ENCODE measurements at places on chromosomes 7 and 10.

GRCh38 chr10:23351926-23352519 is 7.4 kb upstream of the C10orf67 start:
- no peak for DNase-seq

GRCh38 chr7:148727501-148728278 is 29.0 kb downstream of the CUL1 start:
- DNase-seq, result no peak

DNA sequence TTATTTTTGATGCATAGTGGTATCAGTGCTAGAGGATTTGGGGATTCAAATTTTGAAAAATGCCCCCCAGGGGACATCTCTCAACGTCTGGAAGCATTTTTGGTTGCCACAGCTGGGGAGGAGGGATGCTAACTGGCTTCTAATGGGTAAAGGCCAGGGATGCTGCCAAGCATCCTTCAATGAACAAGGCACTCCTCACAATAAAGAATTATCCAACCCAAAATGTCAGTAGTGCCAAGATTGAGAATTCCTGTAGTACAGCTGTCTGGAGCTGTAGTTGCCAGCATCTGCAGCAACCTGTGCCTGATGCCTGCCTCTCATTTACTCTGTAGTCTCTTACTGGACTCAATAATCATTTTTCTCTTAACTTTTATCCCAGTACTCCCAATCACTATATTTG is 53.5 kb downstream of the SEPTIN7 start:
- no peak for DNase-seq

DNA sequence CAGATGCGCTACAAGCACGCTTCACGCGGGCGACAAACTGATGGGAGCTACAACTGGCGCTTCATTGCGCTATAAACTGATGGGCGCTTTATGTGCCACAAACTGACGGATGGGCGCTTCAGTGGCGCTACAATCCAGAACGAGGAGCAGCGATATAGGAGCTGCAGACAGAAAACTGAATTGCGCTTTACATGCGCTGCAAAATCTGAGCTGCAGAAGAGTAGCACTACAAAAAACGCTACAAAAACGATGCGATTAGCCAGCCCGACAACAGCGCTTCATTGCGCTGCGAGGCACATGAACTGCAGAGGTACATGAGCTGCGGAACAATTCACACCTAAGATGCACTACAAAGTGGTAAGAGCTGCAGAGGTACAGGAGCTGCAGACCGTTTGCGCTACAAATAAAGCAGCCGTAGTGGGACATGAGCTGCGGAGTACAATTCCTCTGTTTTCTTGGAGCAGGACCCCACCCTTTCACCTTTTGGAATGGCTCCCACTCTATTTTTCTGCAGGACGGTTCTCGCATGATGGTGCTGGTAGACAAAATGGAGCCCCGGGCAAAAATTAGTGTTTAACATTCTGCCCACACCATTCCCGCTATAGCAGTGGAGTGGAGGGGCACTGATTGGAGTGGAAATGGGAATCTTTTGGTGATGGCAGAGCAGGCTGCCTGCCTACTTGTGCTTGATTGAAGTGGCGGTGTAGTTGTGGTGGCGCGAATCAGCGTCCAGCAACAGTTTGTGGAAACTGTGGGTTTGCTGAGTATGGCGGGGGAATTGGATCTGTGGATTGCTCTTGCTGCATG is 1.2 kb upstream of the SGCE start:
- DNase-seq, result no peak

- no peak for DNase-seq
Observed at GRCh38 chr7:17773289-17773626, 167.0 kb downstream of the SNX13 start.

DNA sequence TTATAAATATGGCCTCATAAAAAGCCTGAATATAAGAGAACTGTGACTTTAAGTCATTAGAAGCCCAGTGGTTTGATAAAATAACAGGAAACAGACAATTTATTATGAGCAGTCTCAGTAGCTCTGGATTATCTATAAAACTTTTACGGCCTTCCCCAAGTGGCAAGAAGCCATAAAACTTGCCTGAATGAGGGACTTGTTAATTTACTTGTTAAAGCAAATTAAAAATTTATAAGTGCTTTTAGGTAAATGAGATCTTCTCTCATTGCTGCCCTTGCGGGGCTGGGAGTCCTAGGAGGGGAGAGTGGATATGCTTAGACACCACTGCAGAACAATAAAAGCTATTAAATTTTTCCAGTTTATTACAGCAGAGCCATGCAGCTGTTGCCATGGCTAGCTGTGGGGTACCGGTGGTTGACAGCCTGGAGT is 499.9 kb downstream of the AUTS2 start:
- no peak for DNase-seq

GRCh38 chr7:20232848-20233247 is 15.7 kb upstream of the MACC1 start:
- DNase-seq, result no peak

DNA sequence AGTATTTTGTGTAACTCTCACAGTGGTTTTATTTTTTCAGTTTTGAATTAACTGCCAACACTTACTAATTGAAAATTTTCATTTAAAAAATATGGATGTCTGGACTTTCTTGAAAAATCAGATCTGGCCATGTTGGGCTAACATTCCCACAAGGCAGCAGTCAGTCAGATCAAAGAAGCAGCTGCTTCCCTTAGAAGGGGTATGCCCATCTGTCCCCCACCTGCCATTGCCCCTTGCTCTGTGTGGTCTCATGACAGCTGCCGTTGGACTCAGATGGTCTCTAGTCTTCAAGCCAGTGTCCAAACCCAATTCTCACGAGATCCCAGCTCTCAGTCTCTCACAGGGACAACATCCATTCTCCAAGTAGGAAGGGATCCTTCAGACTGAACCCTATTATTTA is 212.1 kb upstream of the GHITM start:
- DNase-seq, result no peak

DNA sequence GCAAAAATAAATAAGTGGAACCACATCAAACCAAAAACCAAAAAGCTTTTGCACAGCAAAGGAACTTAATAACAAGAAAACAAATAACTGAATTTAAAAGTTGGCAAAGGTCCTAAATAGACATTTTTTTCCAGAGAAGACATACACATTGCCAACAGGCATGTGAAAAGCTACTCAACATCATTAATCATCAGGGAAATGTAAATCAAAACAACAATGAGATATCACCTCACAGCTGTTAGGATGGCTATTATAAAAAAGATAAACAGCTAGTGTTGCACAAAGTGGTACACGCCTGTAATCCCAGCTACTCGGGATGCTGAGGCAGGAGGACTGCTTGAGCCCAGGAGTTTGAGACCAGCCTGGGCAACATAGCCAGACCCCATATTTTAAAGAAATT is 2.2 kb upstream of the SUN3 start:
- DNase-seq, result no peak

GRCh38 chr10:55837273-55837672 is 523.8 kb downstream of the ZWINT start:
- DNase-seq, result no peak

- no peak for DNase-seq
Observed at GRCh38 chr7:132779164-132779563, 202.9 kb upstream of the PLXNA4 start.
